PC-3 (cell line): ENCODE measurements at places on chromosomes 5 and 9. TPM values are rescaled to one million over a fixed set of nuclear protein-coding genes. Genes with fewer than 3 reads are reported as not detected.

The SLC36A2 gene
- total RNA-seq: not detected in 2 replicates

The CDX1 gene
- not detected in 2 replicates for total RNA-seq

The PPP3R2 gene
- not detected in 2 replicates for total RNA-seq

DNA sequence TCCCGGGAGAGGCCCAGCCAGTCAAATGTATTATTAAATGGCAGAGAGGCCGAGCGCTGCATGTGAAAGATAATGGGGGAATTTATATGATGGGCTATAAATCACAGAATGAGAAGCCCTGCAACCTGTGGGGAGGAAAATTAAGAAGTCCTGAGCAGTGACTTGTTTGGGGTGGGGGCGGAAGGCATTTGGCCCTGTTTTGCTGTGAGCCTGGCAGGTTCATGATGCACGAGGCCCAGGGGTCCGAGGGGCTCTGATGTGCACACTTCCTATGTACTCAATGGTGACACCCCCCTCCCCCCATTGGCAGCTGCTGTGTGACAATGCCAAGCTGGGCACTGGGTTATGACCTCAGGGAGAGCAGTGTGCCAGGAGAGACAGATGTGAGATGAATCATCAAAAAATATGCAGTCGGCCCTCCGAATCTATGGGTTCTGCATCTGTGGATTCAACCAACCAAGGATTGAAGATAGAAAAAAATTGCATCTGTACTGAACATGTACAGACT lies 13.7 kb upstream of the DAB2IP start:
- H3K4me1 ChIP-seq: peaks cover 11% of the 10 kb centered on the region; the same call in 1 of the 2 replicates
- no peak overlapping the region for H3K27ac ChIP-seq
- peak; percentile 43 for DNase-seq
- H3K36me3 ChIP-seq: no peaks in the 10 kb centered on the region

DNA sequence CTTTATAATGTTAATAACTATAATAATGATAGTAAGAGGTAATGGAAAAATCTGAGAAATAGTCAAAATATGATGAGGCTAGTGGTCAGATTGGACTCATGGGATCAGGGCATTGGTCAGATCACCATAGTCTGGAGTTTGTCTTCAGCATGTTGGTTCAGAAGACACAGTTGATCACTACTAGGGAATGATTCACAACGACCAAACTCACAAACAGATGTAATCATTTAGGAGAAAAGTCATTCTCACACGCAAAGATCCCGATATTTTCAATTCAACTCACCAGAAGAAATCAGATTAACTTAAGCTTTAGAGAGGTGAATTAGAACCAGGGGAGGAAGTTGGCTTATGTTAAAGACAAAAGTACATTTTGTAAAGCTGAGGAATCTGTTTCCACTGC lies 131.8 kb downstream of the LURAP1L start:
- H3K4me3 ChIP-seq: no peak overlapping the region
- H3K36me3 ChIP-seq: no peaks in the 10 kb centered on the region
- no peaks in the 10 kb centered on the region for H3K27me3 ChIP-seq
- DNase-seq: no peak
- H3K27ac ChIP-seq: no peak overlapping the region
- H3K4me1 ChIP-seq: no peaks in the 10 kb centered on the region

DNA sequence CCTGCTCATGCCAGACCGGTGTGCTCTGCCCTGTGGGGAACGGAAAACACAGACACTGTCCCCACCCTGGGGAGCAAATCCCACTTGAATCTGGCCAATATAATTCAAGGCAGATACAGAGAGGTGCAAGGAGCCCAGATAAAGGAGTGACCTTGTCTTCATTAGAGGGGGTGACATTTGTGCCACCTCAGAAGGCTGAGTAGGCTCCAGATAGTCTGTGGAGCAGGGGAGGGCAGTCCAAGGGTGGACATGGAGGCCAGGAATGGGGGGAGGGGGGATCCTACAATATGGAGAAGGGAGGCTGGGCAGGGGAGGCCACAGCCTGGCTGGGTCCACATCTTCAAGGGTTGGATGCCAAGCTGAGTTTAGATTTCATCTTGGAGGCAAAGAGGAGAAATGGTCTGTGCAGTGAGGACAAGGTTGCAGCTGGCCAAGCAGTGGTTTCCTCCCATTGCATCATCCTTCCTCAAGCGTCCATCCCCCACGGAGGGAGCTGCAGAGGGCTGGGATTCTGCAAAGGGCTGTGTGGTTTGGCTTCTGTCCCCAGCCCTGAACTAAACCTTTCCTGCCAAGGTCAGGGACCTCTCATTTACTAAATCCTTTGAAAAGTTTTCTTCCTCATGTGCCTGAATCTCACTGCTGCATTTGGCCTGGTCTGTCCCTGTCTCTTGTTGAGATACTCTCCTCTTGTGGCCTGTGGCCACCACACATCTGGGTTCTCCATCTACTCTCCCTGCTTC lies 60.1 kb downstream of the GALNT12 start:
- DNase-seq: peak; percentile 73
- H3K27ac ChIP-seq: peak overlapping the region; percentile 60
- no peaks in the 10 kb centered on the region for H3K36me3 ChIP-seq
- no peak overlapping the region for H3K4me3 ChIP-seq
- peaks cover 33% of the 10 kb centered on the region for H3K4me1 ChIP-seq

DNA sequence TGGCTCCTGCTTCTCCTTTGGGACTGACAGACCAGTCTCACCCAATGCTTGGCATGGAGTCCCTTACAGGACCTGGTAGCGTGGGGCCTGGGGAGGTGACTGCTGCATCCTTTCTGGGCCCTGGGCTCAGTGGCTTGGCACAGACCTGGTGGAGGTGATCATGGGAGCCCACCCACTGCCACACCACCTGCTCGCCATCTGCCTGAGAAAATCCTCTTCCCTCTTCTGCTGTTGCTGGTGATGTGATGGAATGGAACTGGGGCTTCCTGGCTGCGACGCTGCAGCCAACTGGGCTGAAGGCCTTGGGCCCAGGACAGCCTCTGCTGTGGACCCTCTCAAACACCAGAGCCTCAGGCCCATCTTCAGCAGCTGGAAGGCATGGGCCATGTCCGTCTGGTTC lies 122.5 kb upstream of the PANK3 start:
- DNase-seq: no peak
- H3K4me3 ChIP-seq: no peak overlapping the region
- no peaks in the 10 kb centered on the region for H3K36me3 ChIP-seq
- H3K27ac ChIP-seq: no peak overlapping the region
- no peaks in the 10 kb centered on the region for H3K27me3 ChIP-seq

- no peaks in the 10 kb centered on the region for H3K36me3 ChIP-seq
- DNase-seq: no peak
- H3K4me3 ChIP-seq: no peak overlapping the region
- no peak overlapping the region for H3K27ac ChIP-seq
- H3K27me3 ChIP-seq: no peaks in the 10 kb centered on the region
- peaks cover 37% of the 10 kb centered on the region for H3K4me1 ChIP-seq
These were observed 2.6 kb upstream of the FREM1 start for GRCh38 chr9:14912859-14913258.
